GM23338 (cell line): ENCODE measurements at places on chromosomes 13 and 19. TPM values are rescaled to one million over a fixed set of nuclear protein-coding genes. Genes with fewer than 3 reads are reported as not detected.
A peak's percentile ranks its signal among the peaks of the same experiment; 100 is the strongest.

The FAM83E gene
- total RNA-seq: 2.3 and 4.5 TPM in 2 replicates

The ZNF560 gene
- 0.14 and 0.31 TPM in 2 replicates for total RNA-seq

The SERP2 gene
- total RNA-seq: 0.59 and 3.4 TPM in 2 replicates

DNA sequence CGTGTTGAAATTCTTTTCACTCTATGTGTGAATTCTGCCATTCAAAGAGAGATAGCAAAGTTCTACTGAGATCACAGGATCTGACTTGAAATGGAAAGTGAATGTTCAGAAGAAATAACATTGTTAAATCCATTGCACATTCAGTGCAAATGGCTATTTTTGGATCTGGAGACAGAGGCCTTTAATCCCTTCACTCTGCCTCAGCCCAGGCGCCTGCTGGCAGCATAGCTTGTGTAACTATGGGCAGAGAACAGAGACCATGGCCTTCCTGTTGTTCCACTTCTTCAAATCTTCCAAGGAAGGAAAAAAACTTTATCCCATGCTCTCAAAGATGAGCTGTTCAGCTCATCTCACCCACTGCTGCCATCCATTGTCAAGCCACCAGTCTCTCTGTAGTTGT is 265.4 kb downstream of the LMO7 start:
- H3K4me1 ChIP-seq: 0 out of 2 replicates have a peak, but pooled peaks cover 5% of the 10 kb centered on the region
- H3K4me3 ChIP-seq: no peak overlapping the region
- no peak overlapping the region for H3K27ac ChIP-seq
- H3K36me3 ChIP-seq: no peaks in the 10 kb centered on the region

The IZUMO2 gene
- total RNA-seq: 3.1 TPM in 1 of 2 replicates, not detected in the other

DNA sequence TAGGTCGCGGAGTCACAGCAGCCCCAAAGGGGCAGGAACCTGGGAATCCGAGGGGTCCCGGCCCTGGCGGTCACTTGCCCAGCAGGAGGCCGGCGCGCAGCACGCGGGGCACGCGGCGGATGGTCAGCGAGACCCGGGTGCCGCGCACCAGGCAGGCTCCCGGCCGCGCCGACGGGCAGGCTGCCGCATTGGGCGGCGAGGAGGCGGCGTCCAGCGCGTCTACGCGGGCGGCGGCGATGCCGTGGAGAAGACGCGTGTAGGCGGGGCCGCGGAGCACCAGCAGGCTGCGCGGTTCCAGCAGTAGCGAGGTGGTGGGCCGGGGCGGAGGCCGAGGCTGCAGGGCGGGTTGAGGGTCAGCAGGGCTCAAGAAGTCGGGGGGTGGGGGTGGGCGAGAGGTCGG is 607 bp upstream of the SYNE4 start:
- peaks cover 20% of the 10 kb centered on the region; the same call in 1 of the 2 replicates for H3K4me1 ChIP-seq
- H3K27me3 ChIP-seq: no peaks in the 10 kb centered on the region
- peak; percentile 82 for DNase-seq
- H3K4me3 ChIP-seq: peak overlapping the region; percentile 85
- no peak overlapping the region for H3K27ac ChIP-seq

The COL5A3 gene
- total RNA-seq: 1.0 and 1.3 TPM in 2 replicates

- DNase-seq: peak; percentile 84
- H3K4me1 ChIP-seq: peaks cover 36% of the 10 kb centered on the region
- peak within 1 kb of the TSS; percentile 95 for H3K27ac ChIP-seq
These were observed at the start of gene TRIP10 for GRCh38 chr19:6739390-6739882. TRIP10 (plus strand) TSS chr19:6739680; CDS start chr19:6739762, 82 bp downstream.

The CHAF1A gene
- 84.1 and 113 TPM in 2 replicates for total RNA-seq

DNA sequence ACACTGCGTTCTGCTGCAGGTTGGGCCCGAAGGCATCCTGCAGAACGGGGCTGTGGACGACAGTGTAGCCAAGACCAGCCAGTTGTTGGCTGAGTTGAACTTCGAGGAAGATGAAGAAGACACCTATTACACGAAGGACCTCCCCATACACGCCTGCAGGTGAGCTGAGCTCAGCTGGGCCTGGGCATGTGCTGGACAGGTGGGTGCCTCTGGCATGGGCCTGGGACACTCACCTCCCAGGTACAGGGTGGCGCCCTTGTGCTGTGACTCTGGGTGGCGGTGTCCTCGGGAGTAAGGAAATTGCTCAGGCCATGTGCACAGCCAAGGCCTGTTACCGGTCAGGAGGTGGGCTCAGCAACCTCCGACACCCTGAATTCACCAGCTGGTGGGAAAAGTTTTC is 14.2 kb downstream of the UPF1 start:
- peaks cover 6% of the 10 kb centered on the region for H3K4me1 ChIP-seq
- no peak overlapping the region for H3K27ac ChIP-seq
- H3K4me3 ChIP-seq: no peak overlapping the region
- peaks cover 23% of the 10 kb centered on the region for H3K36me3 ChIP-seq
- no peak for DNase-seq

GRCh38 chr13:43300865-43301264 is 277.5 kb downstream of the DNAJC15 start:
- no peak overlapping the region for H3K27ac ChIP-seq
- no peaks in the 10 kb centered on the region for H3K36me3 ChIP-seq
- no peak overlapping the region for H3K4me3 ChIP-seq
- H3K4me1 ChIP-seq: 0 out of 2 replicates have a peak, but pooled peaks cover 8% of the 10 kb centered on the region
- no peaks in the 10 kb centered on the region for H3K27me3 ChIP-seq

- H3K27ac ChIP-seq: no peak overlapping the region
- no peaks in the 10 kb centered on the region for H3K27me3 ChIP-seq
- DNase-seq: no peak
- H3K4me1 ChIP-seq: peaks cover 15% of the 10 kb centered on the region
- peaks cover 9% of the 10 kb centered on the region for H3K36me3 ChIP-seq
These were observed 17.1 kb upstream of the CHST8 start for GRCh38 chr19:33604651-33605050.

DNA sequence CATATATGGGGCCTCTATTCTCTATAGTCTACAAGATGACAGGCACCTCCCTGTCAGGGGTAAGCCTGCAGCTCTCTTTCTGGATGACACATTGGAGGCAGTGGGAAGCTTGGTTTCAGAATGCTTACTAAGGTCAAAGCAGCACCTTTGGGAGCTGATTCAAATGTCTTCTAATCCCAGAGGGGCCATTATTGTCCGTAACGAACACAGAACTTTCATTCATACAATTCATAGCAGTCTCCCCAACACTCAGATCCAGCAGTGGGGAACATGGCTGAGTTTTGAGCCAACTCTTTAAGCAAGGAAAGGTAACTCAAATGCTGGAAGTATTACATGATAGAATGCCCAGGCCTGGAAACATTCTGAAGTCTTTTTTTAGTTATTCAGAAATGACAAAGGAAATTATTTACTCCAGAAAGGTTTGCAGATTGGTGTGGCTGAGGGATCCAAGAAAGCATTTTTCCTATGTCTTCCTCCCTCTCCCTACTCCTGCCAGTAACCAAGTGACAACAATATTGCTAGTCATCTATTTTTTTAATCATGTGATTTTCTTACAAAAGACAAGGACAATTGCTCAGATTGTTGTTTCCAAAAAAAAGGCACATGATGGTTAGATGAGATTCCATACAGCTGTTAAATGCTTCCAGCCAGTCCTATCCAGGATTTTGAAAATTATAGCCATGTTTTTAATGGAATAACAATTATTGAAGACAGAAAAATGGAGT is 118.7 kb downstream of the FOXO1 start:
- no peak overlapping the region for H3K27ac ChIP-seq
- DNase-seq: no peak
- H3K4me1 ChIP-seq: peaks cover 48% of the 10 kb centered on the region
- no peak overlapping the region for H3K4me3 ChIP-seq

- no peak overlapping the region for H3K4me3 ChIP-seq
- no peak overlapping the region for H3K27ac ChIP-seq
- no peaks in the 10 kb centered on the region for H3K27me3 ChIP-seq
- H3K4me1 ChIP-seq: no peaks in the 10 kb centered on the region
These were observed 129.8 kb downstream of the URI1 start for GRCh38 chr19:30071871-30072270.

The EPSTI1 gene
- 0.10 and 0.16 TPM in 2 replicates for total RNA-seq

DNA sequence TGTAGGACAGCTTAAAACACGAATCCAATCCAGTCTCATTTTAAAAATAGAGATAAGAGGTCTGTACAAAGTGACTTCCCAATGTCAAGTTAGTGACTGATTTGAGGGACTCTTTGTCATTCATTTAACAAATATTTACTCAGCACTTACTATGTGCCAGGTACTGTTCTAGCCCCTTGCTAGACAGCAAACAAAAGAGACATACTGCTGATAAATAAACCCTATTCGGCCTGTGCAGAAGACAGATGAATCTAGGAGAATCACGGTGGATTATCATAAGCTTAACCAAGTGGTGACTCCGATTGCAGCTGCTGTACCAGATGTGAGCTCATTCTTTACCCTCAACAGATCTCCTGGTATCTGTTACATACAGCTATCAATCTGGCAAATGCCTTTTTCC is 6.4 kb upstream of the ELF1 start:
- H3K36me3 ChIP-seq: no peaks in the 10 kb centered on the region
- H3K4me3 ChIP-seq: no peak overlapping the region
- no peaks in the 10 kb centered on the region for H3K27me3 ChIP-seq
- peaks cover 9% of the 10 kb centered on the region; the same call in 1 of the 2 replicates for H3K4me1 ChIP-seq
- no peak for DNase-seq

GRCh38 chr13:109384491-109385241 is 401.7 kb downstream of the IRS2 start:
- no peak overlapping the region for H3K4me3 ChIP-seq
- H3K4me1 ChIP-seq: no peaks in the 10 kb centered on the region; the same call in 1 of the 2 replicates
- no peak overlapping the region for H3K27ac ChIP-seq
- H3K27me3 ChIP-seq: no peaks in the 10 kb centered on the region
- H3K36me3 ChIP-seq: no peaks in the 10 kb centered on the region

- no peaks in the 10 kb centered on the region; the same call in 1 of the 2 replicates for H3K4me1 ChIP-seq
- DNase-seq: no peak
- no peaks in the 10 kb centered on the region for H3K36me3 ChIP-seq
- no peaks in the 10 kb centered on the region for H3K27me3 ChIP-seq
- no peak overlapping the region for H3K4me3 ChIP-seq
These were observed 213.1 kb upstream of the TMTC4 start for GRCh38 chr13:100887729-100888151.

GRCh38 chr13:95301183-95301967 is at the start of gene ABCC4:
ABCC4 (minus strand) TSS chr13:95301451; CDS start chr13:95301314, 137 bp downstream.
- peak; percentile 84 for DNase-seq
- H3K36me3 ChIP-seq: no peaks in the 10 kb centered on the region
- H3K27ac ChIP-seq: no peak within 1 kb of the TSS
- H3K27me3 ChIP-seq: peaks cover 21% of the 10 kb centered on the region
- 0 out of 2 replicates have a peak, but pooled peaks cover 5% of the 10 kb centered on the region for H3K4me1 ChIP-seq
- H3K4me3 ChIP-seq: peak within 1 kb of the TSS; percentile 79

The CBARP gene
- 10.8 and 14.1 TPM in 2 replicates for total RNA-seq

DNA sequence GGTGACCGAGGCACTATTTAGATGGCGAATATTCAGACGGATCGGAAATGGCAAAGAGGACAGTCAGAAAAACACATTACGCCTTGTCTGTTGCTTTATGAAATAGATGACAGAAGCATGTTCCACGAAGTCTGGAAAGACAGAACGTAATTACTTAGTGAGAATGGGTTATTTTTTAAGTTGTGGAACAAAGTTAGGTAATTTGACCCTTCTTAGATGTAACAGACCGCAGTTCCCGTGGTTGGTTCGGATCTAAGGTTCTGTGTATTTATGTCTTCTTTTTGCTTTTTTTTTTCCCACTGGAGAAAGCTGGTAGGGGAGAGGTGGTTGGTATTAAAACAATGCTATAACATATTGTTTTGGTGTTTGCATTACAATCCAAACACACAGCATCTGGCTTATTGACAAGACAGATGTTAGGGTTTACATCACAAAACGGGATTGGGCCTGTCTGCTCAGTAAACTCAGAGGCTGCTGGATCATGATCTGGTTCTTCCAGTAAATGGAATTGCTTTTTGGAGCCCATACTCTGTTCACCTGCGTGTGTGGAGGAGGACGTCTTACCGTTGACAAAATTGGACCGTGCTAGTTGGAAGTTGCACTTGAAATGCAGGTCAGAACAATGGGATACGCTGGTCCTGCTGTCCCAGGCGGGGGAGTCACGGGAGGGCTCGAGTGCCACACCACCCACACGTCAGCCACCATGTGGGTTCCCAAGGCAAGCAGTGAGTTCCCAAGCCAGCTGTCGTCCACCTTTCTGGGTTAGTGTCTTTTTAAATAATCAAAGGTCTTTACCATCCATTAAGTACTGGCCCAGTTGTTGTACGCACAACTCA is 13.8 kb downstream of the ATP11A start:
- H3K27me3 ChIP-seq: no peaks in the 10 kb centered on the region
- H3K4me3 ChIP-seq: no peak overlapping the region
- no peak for DNase-seq
- peak overlapping the region; percentile 81 for H3K27ac ChIP-seq

- peak within 1 kb of the TSS; percentile 42; the same call in 1 of the 2 replicates for H3K4me3 ChIP-seq
- DNase-seq: peak; percentile 52
- H3K4me1 ChIP-seq: peaks cover 14% of the 10 kb centered on the region; the same call in 1 of the 2 replicates
- H3K27ac ChIP-seq: no peak within 1 kb of the TSS
These were observed at the start of gene PODNL1 for GRCh38 chr19:13938301-13939064. PODNL1 (minus strand) TSS chr19:13938417; CDS start chr19:13938181, 236 bp downstream.

The POP4 gene
- total RNA-seq: 35.5 and 37.2 TPM in 2 replicates

The C19orf73 gene
- 2.6 and 8.1 TPM in 2 replicates for total RNA-seq

DNA sequence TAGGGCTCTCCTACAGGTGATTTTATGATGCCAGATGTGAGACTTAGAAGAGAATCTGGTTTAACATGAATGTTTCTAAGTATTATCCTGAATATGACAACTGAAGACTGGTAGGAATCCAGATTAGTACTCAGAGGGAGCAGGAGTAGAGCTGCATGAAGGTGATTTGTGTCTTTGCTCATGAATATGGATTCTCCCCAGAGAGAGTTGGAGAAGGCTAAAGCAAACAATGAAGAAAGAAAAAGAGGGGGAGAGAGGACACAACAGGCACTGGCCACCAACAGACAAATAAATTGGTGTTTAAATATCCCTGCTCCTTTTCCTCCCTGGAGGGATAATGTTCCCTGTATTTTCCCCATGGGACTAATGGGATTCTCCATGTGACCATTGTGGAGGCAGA is 427.0 kb upstream of the KLF12 start:
- no peak for DNase-seq
- peaks cover 4% of the 10 kb centered on the region; the same call in 1 of the 2 replicates for H3K4me1 ChIP-seq
- no peak overlapping the region for H3K4me3 ChIP-seq

GRCh38 chr19:6613711-6614110 is 22.8 kb upstream of the CD70 start:
- H3K4me3 ChIP-seq: no peak overlapping the region
- no peak overlapping the region for H3K27ac ChIP-seq
- DNase-seq: no peak
- no peaks in the 10 kb centered on the region for H3K36me3 ChIP-seq

DNA sequence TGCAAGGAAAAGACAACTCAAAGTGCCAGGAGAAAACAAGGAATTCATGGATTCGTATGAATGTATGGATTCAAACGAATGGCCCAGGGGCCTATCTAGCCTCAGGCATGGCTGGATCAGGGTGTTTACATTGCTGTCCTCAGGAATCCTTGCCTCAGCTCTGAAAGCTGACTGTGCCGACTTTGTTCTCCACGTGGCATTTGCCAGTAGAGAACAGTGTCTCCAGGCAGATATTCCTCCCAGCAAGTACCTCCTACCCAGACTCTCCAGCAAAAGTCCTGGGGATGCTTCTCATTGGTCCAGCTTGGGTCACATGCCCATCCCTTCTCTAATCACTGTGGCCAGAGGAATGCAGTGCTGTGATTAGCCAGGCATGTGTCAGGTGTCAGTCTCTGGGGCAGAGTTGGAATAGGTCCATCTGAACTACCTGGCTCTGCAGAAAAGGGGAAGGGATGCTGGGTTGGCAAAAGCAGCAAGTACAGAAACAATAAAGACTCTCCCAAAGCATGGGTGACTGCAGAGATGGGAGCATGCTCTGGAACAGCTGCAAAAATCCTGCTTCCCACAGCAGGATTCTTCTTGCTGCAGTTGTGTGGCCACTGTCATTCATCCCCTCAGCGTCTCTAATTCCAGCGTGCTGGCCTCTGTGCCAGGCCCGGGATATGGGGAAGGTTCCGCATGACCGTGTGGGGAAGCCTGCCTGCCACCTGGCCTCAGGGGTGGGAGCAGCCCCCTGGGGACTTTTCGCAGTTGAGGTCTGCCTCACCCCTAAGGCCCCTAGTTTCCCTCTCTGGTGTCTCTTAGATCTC is 30.0 kb downstream of the CCNE1 start:
- H3K27me3 ChIP-seq: peaks cover 5% of the 10 kb centered on the region; the same call in 1 of the 2 replicates
- peaks cover 15% of the 10 kb centered on the region for H3K4me1 ChIP-seq
- no peaks in the 10 kb centered on the region for H3K36me3 ChIP-seq
- no peak overlapping the region for H3K27ac ChIP-seq
- DNase-seq: peak; percentile 64
